ENCODE measurements at places on chromosomes 2 and 18. TPM values are rescaled to one million over a fixed set of nuclear protein-coding genes. Genes with fewer than 3 reads are reported as not detected.

Gene SF3B6
- polyA plus RNA-seq = 161 TPM

Gene SCN3A
- 1.3 TPM for polyA plus RNA-seq

DNA sequence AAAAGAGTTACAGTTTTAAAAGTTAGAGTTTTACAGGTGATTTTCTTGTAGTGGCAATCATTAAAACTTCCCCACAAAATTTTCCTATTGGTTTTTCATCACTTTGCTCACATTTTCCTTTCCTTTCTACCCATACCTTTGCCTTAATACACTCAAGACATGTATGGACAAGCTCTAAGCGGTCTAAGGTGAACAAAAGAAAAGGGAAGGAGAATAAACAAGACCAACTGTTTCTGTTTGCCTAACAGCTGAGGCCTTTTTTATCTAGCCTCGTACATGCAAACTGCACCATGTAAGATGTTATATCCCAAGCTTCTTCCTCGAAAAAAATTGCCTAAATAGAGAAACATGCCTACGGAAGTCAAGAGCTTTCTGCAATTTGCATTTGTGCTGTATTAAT lies 33.9 kb upstream of the TBC1D8 start:
- DNase-seq = no peak

Gene MC2R
- polyA plus RNA-seq = not detected

DNA sequence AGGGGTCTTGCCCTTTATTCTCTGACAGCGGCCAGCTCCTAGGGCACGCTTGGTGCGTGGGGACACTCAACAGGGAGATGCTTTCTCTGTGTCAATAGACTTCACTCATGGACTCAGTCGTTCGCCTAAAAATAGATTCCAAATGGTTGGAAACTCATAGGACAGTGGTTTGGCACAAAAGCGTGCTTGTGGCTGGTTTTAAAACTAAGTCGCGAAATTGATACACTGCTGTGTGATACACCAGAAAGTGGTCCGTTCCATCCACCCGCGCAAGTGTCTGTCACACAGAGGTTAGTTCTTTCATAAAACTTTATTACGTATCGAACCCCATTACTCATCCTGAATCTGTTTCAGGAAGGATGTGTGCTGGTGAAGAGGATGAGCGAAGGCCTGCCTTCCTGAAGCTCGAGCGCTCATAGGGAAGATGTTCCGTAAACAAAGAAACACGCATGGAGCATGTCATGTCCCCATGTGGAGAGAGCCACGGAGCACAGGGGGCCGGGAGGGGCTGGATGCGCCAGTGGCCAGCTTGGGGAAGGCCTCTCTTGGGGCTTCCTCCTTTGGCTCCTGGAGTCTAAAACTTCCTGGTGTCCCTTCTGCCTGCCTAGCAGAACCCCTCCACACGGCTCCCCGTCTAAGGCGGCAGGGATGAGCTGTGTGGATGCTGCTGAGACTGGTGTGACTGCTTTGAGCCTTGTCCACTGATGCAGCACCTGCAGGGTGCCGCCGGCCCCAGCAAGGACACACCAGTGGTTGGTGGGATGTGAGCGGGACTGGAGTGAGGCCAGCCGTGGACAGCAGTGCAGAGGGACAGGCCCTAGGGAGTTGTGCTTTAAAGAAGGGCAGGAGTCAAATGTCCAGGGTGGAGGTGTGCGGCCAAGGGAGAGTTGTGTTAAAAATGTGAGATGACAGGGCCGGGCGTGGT lies 207.2 kb downstream of the GBX2 start:
- no peak for DNase-seq

Gene SLC19A3
- polyA plus RNA-seq = 17.8 TPM

- DNase-seq = no peak
These were observed 233.3 kb downstream of the LDLRAD4 start for GRCh38 chr18:13451661-13452387.

- DNase-seq = no peak
These were observed 123.3 kb downstream of the HDAC4 start for GRCh38 chr2:239277401-239278085.

- DNase-seq = no peak
These were observed 419.3 kb downstream of the ZNF516 start for GRCh38 chr18:76075777-76076176.

Gene ANKRD44
- polyA plus RNA-seq = 36.3 TPM

- DNase-seq = no peak
These were observed 31.8 kb upstream of the FSHR start for GRCh38 chr2:49186050-49186648.

Gene VPS4B
- polyA plus RNA-seq = 39.6 TPM

GRCh38 chr2:23622466-23622865 lies 237.5 kb downstream of the KLHL29 start:
- no peak for DNase-seq

DNA sequence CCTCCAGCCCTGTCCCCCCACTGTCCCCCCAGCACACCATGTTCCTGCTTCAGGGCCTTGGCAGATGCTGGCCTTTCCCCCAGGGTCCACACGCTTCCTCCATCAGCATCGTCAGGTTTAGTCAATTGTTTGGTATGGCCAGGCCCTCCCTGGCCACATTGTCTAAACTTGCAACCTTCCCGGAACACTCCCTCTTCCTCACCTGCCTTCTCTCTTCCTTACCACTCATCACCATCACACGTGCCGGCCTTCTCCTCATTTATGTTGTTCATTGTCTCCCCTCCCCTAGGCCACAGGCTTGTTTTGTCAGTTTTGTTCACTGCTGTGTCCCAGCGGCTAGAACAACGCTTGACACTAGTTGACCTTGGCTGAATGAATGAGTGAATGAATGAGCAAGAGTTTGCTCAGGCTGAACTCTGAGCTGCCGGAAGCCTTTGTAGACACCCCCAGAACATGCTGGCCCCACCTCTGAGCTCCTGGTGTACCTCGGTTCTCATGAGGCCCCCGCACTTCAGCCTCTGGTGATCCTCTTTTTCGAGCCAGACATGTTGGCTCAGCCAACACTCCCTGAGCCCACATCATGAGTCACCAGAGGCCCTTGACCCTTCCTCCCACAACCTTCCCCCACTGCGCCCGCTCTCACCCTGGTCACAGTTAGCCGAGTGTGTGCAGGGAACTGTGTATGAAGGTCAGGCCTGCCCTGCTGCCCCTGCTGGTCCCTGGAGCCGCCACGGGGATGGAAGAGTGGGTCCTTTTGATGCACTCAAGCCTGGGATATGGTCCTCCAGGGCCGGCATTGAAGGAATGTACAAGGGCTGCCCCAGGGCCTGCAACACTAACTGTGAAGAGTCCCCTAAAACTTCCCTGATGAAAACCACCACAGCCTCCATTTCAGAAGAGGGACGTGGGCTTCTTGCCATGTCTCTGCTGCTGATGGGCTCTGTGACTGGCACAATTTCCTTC lies 57.5 kb downstream of the HS1BP3 start:
- no peak for DNase-seq

Gene ACADL
- 25.7 TPM for polyA plus RNA-seq

Gene TRIP12
- 187 TPM for polyA plus RNA-seq

Gene METAP1D
- 20.6 TPM for polyA plus RNA-seq

Gene FLACC1
- polyA plus RNA-seq = 2.5 TPM

- DNase-seq = no peak
These were observed 37.7 kb downstream of the TPO start for GRCh38 chr2:1450915-1451314.

DNA sequence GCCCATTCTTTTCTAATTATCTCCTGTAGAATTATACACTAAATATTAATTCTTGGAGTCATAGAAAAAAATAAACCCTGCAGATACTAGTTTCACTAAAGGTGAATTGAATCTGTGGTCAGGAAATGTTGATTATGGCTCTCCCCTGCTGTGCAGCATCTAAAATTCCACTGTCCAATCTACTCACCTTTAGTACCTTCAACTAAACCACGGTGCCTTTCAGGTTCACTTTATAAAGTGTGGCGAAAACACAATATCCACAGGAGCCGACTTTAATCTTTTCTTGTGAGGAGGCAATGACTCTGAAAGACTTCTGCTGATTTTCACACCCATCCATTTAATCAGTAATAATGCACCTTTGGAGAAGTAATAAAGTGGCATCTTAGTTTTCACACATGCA lies 402.3 kb downstream of the THSD7B start:
- DNase-seq = no peak

Gene DNAJC5G
- 0.53 TPM for polyA plus RNA-seq

Gene DCDC2C
- polyA plus RNA-seq = 0.11 TPM

DNA sequence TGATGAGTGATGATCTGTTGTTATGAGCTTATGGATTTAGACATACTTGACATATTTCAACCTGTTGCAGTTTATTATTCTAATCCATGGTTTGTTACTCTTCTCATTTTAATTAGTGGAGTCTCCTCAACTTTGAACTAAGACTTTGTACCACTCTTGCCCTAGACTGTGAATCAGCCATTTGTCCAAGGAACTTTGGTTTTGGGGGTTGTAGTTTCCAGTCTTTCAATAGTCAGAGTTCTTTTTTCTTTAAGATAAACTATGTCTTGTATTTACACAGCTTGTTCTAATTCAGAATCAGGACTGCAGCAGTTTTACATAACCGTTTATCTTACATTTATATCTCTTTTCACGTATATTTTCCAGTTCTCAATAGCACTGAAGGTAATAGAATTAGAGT lies 133.6 kb downstream of the GULP1 start:
- DNase-seq = no peak

DNA sequence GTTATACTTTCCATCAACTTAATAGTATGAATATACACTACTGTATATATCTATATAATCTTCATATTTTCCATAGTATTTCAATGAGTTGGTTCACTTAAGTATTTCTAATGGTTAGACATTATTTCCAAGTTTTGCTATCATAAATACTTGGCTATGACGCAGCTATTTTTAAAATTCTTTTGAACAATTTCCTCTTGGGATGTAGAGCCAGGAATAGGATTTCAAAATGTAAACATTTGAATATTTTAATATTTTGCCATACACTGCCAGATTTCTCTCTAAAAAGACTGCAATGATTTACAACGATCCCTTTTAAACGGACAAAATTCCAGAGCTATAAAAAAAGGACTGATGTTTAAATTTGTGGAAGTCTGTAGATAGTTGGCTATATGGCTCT lies 95.6 kb downstream of the NUP35 start:
- no peak for DNase-seq

GRCh38 chr2:110771547-110772382 lies 39.4 kb downstream of the ACOXL start:
- DNase-seq = no peak

DNA sequence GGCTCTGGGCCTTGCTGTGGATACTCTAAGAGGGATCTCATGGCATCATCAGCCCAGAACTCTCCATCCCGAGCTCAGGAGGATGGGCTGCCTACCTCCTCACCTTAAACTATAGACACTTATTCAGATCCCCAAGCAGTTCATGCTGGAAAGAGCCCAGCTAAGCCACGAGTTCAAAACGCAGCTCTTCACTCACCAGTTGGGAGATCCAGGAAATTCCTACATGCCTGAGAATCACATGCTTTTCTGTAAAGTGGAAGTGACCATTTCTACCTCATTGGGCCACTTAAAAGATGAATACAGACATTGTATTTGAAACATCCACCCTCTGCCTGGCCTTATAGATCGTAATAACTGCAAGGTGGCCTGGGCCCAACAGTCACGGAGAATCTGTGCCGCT lies 6.6 kb downstream of the ATOH8 start:
- no peak for DNase-seq

GRCh38 chr18:7575465-7576028 lies 8.4 kb downstream of the PTPRM start:
- no peak for DNase-seq

- DNase-seq = no peak
These were observed 144.1 kb downstream of the ZFP36L2 start for GRCh38 chr2:43082111-43082894.

Gene CHRND
- 5.9 TPM for polyA plus RNA-seq

- DNase-seq = no peak
These were observed 106.3 kb upstream of the LYPD1 start for GRCh38 chr2:132776287-132776686.

Gene VAMP8
- polyA plus RNA-seq = 70.0 TPM

GRCh38 chr2:1053786-1054185 lies 103.1 kb downstream of the SNTG2 start:
- DNase-seq = no peak

Gene C1QL2
- polyA plus RNA-seq = 0.10 TPM

DNA sequence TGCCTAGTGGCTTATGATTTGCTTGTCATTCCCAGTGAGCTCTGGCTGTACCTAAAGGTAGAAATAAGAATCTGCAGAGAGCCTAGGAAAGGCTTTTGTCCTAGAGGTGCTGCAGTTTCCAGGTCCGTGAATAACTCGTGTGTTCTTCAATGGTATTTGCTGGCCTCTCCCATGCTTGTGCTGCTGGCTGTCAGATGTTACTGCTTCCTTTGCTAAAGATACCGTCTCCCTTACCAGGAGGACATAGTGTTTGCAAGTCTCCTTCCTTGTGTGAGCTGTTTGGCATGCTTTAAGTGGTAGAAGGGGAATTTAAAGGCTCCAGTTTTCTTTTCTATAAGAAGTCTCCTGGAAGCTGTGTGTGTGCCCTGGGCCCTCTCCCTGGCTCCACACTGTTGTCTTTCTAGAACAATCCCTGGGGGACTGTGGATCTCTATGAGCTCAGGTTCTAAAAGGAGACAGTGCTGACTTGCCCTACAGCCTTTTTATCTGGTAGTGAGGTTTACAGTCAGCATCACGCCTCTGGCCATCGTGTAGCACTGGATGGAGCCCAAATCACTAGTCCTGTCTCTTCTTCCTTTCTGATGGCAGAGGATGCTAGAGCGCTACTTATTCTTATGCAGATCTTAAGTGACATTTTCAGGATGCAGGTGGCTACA lies 65.8 kb downstream of the RNF144A start:
- no peak for DNase-seq

- DNase-seq = no peak
These were observed 355.1 kb upstream of the ZC3H15 start for GRCh38 chr2:186130748-186131641.

- DNase-seq = no peak
These were observed 497.2 kb downstream of the THSD7B start for GRCh38 chr2:137262594-137262993.

DNA sequence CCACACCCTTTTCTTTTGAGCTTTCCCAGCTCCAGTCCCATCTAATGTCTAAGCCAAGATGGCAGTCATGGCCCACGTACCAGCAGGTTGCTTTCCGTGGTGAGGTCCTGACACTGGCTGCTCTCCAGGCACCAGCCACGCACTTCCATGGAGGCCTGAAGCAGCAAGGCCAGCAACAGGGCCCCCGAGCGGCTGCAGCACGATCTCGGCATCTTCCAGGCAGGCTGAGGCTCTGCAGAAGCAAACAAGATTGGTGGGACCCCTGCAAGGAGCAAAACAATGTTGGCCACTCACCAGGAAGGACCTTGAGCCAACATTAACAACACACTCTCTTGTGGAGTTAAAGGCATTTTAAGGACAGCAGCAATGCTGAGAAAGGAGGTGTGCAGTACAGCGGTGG lies 3.8 kb downstream of the POMC start:
- no peak for DNase-seq

Gene VIL1
- 0.86 TPM for polyA plus RNA-seq

Gene GALR1
- polyA plus RNA-seq = 0.15 TPM

All from right lung (tissue), 10 donors.